Activated T-cell treated with anti-CD3 and anti-CD28 coated beads, Interleukin-2, amount 50 U/mL, for 24 hours (primary cell): ENCODE measurements at places on chromosomes 5 and 9.

GRCh38 chr5:52468976-52469375 lies 318.7 kb upstream of the ITGA1 start:
- DNase-seq = no peak

DNA sequence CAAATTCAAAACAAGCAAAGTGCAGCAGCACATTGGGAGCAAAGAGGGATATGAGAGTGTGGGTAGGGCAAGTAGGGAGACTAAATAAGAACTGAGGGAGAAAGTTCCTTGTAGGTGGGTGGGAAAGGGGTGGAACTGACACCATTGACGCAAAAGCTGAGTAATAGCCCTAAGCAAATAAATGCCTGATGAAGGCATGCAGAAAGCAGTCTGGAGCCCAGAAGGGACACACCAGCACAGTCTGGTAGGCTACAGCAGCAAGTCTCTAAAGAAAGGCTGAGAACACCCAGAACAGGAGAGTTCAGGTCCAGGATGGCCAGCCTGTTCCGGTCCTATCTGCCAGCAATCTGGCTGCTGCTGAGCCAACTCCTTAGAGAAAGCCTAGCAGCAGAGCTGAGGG lies at the start of gene INSL4:
TSS of gene INSL4 (plus strand) at position 208 of the 400 bp plus-strand sequence. CDS start at position 313, 105 bp downstream.
- DNase-seq = no peak

DNA sequence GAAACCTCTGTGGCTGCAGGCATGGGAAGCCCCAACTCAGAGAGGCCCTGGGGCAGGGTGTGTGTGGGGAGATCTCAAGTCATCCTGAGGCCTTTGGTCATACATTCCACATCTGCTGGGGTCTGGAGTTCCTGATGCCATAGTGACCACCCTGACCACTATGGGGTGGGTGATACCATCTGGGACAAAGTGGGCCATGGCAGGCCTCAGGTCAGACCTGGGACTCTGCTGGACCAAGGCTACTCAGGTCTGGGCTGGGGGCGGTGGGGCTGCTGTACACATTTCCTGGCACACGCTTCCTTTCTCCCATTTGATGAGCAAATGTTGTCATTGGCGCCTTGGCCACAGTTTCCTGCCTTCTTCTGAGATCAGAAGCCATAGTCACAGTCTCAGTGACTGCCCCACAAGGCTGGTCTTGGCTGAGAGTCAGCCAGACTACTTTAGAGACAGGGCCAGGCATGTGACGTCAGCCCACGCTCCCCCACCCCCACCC lies 15.1 kb upstream of the ACSL6 start:
- peak; percentile 57 for DNase-seq

- no peak for DNase-seq
Measured at GRCh38 chr9:132367613-132368313, 13.0 kb upstream of the SETX start.

GRCh38 chr5:18380729-18381362 lies 746.6 kb downstream of the TAF11L14 start:
- no peak for DNase-seq

- no peak for DNase-seq
Measured at GRCh38 chr9:91134608-91135007, 227.1 kb downstream of the AUH start.

GRCh38 chr5:77003246-77003645 lies 27.0 kb upstream of the AGGF1 start:
- DNase-seq = no peak

GRCh38 chr5:32249668-32250067 lies 63.1 kb downstream of the MTMR12 start:
- DNase-seq = no peak

DNA sequence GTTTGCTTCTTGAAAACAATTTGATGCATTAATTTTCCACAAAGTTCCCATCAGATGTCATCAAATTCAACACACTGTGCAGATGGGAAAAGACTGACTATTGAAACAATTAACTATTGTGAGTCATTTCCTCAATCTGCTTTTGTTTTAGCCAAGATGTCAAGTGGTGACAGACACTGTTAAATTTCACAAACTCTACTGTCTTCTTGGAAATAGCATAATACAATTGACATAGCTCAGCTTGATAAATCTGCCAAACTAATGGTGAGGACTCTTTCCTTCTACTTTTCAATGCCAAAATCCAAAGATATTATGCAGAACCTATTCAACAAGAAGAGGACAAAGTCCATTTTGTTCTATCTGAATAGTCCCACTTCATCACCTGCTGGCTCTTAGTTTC lies 242.3 kb downstream of the CAAP1 start:
- DNase-seq = no peak

- no peak for DNase-seq
Measured at GRCh38 chr5:73985145-73985544, 359.1 kb downstream of the ARHGEF28 start.

GRCh38 chr9:88007291-88007650 lies 32.9 kb upstream of the CDK20 start:
- peak; percentile 62 for DNase-seq

GRCh38 chr9:130893341-130894101 lies 3.1 kb downstream of the QRFP start:
- no peak for DNase-seq

GRCh38 chr5:160230686-160231527 lies 1.6 kb downstream of the FABP6 start:
- DNase-seq = no peak

- DNase-seq = no peak
Measured at GRCh38 chr5:35158622-35159369, 71.5 kb downstream of the PRLR start.

DNA sequence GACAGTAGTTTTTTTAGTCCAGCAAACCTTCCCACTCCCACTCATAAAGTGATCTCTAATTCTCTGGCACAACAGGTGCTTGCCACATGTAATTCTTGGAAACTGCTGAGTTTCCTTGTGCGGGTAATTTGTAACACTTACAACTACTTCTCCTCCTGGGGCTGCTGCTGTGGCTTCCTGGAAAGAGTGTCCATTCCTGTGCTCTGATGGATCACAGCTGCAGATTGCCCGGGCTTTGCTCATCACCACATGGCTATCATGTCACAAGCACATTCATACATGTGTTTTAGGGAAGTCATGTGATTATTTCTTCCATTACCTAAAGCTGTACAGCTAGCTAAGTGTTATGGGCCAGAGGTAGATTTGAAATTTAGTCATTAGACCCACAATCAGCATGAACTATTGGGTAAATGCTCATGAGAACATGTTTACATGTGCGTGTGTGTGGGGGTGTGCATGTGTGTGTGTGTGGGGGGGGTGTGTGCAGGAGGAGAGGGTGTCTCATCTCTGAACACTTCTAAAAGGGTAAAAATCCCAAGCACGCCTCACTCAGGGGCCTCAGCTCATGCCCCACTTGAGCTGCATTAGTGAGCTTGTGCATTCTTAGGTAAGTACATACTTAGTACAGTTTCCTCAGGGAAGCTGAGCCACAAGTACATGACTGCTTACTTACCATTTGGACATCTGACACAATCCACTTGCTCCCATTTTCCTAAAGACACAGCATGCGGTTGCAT lies 118.1 kb upstream of the CCDC112 start:
- no peak for DNase-seq

DNA sequence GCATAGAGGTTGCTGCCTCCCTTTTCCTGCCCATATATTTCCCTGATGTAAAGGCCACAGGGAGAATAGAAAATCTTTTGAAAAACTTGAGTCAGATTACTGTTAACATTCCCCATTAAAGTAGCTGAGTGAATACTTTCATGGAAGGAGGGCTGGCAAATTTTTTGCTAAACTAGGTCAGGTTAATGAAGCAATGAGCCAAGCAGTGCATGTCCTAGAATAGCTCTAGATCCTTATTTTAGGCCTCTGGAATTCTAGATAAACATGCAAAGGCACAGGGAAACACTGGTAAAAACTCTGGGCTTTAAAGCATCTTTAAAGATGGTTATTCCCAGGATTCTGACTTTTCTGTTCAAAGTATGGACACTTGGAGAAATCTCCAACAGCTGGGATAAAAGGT lies 27.9 kb downstream of the TTC1 start:
- DNase-seq = no peak

DNA sequence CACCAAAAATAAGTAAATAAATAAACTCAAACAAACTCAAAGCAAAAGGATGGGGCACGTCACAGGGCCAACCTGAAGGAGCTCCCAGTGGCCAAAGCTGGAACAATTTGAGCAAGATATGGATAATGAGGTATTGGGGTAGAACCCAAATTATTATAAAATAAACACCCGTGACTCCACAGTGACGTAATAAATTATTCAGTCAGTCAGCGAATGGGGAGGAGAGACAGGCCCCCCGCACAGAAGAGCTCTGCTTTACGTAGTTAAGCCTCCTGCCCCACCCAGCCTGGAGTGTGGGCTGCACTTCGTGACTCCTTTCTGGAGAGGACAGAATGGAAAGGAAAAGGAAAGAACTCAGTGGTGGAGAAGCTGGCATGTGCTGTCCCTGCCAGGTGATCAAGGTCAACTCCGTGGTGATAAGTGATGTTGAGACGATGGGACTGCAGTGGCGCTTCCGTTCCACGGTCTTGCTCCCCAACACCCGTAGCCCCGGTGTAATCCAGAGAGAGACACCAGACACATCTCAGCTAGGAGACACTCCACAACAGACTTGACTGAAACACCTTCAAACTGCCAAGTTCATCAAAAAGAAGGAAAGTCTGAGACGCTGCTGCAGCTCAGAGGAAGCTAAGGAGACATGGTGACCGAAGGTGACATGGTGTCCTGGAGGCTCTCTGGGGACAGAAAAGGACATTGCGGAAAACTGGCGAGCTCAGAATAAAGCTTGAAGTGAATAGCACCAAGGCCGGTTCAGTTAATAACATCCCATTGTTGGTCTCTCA lies 83.3 kb upstream of the COL5A1 start:
- DNase-seq = no peak

DNA sequence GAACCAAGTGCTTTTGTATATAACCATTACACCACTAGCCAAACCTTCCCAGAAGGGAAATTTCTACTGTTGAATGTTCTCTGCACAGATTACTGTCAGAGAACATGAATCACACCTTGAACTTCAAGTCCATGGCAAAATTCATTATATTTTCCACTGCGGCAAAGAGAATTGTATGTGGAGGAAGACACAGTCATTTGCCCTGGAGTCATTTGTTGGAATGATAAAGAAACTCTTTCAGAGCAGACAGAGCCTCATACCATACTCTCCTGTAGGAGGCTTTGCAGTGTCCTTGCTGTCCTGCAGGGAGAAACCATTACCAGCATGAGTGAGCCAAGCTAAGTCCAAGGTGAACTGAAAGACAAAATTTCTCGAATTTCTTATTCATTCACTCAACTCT lies 369.0 kb downstream of the ARHGEF28 start:
- DNase-seq = no peak

- no peak for DNase-seq
Measured at GRCh38 chr5:3325972-3326840, 269.4 kb upstream of the IRX1 start.

DNA sequence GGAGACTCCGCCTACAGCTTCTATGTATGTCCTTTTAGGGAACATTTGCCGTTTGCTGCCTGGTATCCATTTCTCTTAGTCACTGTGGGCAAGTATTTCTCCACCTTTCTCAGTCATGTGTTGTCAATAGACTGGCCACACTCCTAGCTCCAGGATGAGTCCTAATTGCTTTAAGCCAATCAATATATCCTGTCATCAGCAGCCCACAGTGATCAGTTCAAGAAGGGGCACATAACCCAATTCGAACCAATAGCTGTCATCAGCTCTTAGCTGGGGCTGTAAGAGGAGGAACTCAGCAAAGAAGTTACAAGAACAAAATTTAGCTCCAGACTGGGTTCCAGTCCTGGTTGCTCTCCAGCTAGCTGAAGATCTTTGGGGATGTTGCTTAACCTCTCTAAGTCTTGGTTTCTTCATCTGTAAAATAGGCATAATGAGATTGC lies 70.7 kb upstream of the MAN2A1 start:
- DNase-seq = no peak

GRCh38 chr9:128097543-128098296 lies 29.7 kb downstream of the SLC25A25 start:
- no peak for DNase-seq

DNA sequence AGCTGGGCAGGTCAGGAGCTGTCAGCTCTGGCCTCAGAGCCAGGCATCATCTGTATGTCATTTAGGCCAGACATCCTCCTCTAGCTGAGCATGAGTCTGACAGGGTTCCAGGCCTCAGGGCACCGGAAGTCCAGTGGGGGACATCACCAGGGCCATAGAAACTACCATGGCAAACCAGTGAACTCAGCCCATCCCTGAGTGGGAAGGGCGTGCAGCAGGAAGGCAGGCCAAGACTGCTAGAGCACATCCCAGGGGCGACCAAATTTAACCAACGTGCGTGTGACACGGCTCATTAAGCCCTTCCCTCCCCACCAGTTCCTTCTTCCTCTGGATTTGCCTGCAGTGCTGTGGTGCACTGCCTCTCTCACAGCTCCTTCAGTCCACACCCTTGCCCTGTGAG lies 75.9 kb downstream of the COL27A1 start:
- DNase-seq = no peak

GRCh38 chr9:93110311-93110855 lies 14.4 kb downstream of the CARD19 start:
- DNase-seq = no peak

DNA sequence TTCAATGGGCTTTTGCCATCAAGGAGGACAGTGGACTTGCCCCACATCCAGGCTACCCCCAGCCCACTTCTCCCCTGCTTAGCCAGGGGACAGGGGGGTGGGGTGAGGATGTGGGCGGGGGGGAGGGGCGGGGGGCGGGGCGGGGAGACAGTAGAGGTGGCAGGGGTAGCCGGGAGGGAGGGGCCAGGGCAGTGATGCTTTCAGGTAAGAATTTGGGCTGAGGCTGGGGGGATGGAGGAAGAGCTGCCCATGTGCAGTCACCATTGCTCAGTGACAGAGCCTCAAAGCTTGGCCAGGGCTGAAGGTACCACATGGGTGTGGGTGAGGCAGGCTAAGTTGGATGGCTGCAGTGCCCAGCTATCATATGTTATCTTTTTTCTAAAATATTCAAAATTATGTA lies 40.7 kb upstream of the HNRNPA0 start:
- DNase-seq = no peak

DNA sequence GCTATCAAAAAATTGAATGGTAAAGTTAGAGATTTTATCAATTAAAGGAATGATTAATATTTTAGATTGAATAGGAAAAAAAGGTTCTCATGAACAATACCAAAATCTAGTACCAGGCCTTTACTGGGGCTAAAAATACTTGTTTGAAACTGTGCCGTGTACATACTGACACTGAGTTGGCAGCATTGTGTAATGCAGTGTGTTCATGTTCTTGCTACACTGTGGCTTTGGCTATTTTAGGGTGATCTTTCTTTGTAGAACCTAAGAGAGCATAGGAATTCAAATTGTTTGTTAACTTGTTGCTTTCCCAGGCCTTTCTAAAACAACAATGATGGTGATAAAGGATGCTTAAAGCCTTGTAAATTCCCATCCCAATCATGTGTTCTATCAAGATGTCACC lies 80.9 kb downstream of the KIF4B start:
- DNase-seq = no peak

- peak; percentile 46 for DNase-seq
Measured at GRCh38 chr9:84293001-84293798, 47.4 kb downstream of the SLC28A3 start.

- DNase-seq = no peak
Measured at GRCh38 chr9:89352874-89353649, 34.8 kb downstream of the SECISBP2 start.

- no peak for DNase-seq
Measured at GRCh38 chr5:102792705-102793104, 37.6 kb downstream of the PAM start.
